Brain microvascular endothelial cell (primary cell): ENCODE measurements at places on chromosomes 2 and 18.

DNA sequence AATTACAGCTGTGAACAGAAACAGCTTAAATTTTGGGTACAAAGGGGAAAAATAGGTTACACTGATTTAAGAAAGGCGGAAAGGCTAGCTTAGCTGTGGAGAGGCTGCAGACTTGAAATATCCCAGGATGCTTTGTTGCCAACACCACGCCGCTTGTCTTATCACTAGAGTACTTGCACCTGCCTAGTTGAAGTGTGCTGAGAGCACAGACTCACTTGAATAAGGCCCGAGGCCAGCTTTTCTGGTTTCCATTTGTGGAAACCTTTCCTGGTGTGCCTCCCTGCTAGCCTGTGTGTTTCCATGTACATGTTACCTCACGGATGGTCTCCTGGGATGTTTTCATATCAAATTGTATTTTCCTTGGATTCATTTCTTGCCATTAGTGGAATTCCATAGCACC lies 3.2 kb downstream of the CABLES1 start:
- DNase-seq, result no peak

GRCh38 chr2:43387092-43388062 lies 161.0 kb upstream of the ZFP36L2 start:
- DNase-seq, result peak; percentile 31

GRCh38 chr2:15860760-15861159 lies 79.6 kb upstream of the MYCN start:
- no peak for DNase-seq

DNA sequence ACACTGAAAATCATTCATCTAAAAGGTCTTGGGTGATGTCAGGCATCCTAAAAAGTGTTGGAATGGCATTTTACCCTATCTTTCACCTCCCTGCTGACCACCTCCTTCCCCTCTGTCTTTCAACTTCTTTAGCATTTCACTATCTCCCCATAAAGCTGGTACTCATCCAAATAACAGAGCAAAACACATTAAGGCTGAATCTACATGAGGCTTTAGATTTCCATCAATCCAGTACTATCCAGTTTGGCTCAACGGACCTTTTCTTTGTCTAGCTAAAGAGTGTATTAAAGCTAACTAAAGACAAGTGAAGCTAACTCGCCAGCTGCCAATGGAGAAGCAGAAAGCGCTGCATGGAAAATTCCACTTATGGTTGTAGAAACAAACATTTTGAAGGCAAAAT lies 122.5 kb upstream of the NCKAP5 start:
- DNase-seq, result no peak

- DNase-seq, result peak; percentile 39
Measured at GRCh38 chr18:51051105-51051712, 21.2 kb downstream of the SMAD4 start.

DNA sequence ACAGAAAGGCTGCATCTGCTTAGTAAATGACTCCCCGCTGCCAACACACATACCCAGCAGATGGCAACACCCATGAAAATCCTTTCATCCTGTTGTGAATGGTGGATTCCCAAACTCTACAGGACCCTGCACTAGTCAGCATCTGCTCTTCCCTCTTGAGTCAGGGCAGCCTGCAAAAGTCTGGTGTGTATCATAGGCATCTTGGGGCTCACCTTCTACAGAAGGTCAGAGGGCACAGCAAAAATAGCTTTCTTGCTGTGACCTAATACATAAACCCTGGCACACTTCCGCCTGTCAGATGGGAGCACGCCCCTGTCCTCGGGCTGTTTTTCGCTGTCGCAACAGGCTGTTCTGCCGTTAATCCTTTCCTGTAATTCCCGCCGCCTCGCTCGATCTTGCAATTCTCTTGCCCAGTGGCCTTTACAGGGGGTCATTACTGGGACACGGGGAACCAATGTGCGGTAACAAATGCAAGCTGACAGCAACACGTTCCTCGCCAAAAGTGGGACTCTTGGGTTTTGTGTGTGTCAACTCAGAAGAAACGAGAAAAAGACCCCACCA lies 19.9 kb upstream of the SCYGR1 start:
- DNase-seq, result no peak

- DNase-seq, result no peak
Measured at GRCh38 chr18:55302167-55302833, 285.7 kb downstream of the TCF4 start.

- DNase-seq, result no peak
Measured at GRCh38 chr2:59353306-59353921, 1112.3 kb upstream of the FANCL start.

GRCh38 chr18:55079481-55080355 lies 120.5 kb upstream of the CCDC68 start:
- no peak for DNase-seq

DNA sequence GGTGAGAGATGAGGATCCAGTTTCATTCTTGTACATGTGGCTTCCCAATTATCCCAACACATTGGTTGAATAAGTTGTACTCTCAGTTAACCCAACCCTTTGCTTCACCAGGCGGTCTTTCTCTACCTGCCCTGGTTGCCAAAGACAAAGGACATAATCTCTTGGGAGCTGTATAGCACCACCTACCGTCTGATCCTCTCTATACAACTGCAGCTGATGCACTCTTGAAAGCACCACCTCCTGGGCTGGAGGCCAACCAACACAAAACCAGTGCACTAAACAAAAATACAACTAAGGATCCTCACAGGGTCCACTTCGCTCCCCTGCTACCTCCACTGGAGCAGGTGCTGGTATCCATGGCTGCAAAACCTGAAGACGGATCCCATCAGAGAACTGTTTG lies 473.6 kb upstream of the NRXN1 start:
- DNase-seq, result no peak

DNA sequence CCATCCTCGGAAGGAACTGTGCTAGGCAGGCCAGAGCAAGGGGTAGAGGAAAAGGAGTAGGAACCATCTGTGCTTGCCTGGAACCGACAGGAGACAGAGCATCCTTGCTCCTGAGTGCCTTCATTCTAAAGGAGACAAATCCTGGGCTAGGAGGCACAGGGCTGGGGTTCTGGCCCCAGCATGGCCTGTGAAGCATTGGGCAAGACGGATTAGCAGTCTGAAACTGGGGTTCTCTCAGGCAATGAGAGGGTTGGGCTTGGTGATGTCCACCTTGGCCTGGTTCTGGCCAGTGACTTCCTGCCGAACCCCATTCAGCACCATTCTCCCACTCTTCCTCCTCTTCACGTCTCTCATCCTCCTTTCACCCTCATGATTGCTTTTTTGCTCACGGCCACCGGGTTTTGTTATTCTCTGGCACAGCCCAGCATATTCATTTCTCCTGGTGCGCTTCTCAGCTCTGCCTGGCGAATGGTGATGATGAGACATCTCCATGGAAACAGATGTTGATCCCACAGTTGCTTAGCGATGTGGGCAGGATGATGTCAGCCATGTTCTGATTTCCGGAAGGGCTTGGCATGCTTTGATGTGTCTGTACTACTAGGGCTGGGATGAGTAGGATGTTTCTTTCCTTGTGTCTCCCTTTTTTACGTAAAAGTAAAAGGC lies 127.7 kb downstream of the CAPN13 start:
- DNase-seq, result peak; percentile 14

GRCh38 chr2:54494087-54494486 lies 38.0 kb downstream of the SPTBN1 start:
- DNase-seq, result no peak

DNA sequence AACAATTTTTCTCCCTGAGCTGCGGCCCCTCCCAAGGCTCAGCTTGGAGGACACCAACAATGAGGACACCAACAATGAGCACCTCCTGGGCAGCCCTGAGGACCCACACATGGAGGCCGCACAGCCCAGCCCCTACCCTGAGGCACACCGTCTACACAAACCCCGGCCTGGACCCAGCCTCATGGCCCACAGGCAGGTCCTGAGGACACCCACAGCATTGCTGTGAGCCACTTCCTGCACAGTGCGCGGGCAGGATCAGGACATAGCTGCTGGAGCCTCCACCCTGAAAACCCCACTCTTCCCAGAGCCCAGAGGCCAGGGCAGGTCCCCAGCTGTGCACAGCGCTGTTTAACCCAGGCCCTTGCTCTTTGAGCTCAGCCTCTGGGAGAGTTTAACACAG lies 194.3 kb downstream of the RTP5 start:
- DNase-seq, result no peak

DNA sequence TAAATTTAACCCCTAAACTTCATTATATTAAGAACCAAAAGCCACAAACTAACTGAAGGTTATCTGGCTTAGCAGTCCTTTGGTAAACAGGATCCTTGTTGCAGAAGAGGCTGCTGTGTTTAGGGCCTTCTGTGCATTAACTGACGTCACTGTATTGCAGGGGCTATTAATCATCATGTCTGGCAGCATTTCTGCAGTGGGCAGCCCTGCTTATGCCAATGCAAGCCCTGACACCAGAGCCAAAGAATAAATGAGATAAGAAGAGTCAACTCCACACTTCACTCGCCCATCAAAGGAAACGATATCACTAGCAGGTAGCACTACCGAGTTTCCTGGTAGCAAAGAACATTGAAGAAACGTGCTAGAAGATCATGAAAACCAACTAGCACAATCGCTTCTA lies 110.6 kb downstream of the PLEKHM3 start:
- DNase-seq, result no peak

DNA sequence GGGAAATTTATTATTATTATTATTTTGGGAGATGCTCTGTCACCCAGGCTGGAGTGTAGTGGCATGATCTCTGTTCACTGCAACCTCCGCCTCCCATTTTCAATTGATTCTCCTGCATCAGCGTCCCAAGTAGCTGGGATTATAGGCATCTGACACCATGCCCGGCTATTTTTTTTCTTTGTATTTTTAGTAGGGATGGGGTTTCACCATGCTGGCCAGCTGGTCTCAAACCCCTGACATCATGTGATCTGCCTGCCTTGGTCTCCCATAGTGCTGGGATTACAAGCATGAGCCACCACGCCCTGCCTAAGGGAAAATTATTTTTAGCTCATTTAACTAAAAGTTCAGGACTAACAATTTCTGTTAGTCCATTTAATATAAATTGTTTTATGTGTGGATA lies 109.2 kb upstream of the SESTD1 start:
- no peak for DNase-seq
